Hindlimb muscle (tissue), 1 donor: ENCODE measurements at places on chromosomes 6 and 20.
A peak's percentile ranks its signal among the peaks of the same experiment; 100 is the strongest.

- DNase-seq, result no peak
Measured at GRCh38 chr6:169986171-169986847, 234.9 kb downstream of the ERMARD start.

GRCh38 chr6:169577974-169578373 lies 123.9 kb downstream of the WDR27 start:
- no peak for DNase-seq

DNA sequence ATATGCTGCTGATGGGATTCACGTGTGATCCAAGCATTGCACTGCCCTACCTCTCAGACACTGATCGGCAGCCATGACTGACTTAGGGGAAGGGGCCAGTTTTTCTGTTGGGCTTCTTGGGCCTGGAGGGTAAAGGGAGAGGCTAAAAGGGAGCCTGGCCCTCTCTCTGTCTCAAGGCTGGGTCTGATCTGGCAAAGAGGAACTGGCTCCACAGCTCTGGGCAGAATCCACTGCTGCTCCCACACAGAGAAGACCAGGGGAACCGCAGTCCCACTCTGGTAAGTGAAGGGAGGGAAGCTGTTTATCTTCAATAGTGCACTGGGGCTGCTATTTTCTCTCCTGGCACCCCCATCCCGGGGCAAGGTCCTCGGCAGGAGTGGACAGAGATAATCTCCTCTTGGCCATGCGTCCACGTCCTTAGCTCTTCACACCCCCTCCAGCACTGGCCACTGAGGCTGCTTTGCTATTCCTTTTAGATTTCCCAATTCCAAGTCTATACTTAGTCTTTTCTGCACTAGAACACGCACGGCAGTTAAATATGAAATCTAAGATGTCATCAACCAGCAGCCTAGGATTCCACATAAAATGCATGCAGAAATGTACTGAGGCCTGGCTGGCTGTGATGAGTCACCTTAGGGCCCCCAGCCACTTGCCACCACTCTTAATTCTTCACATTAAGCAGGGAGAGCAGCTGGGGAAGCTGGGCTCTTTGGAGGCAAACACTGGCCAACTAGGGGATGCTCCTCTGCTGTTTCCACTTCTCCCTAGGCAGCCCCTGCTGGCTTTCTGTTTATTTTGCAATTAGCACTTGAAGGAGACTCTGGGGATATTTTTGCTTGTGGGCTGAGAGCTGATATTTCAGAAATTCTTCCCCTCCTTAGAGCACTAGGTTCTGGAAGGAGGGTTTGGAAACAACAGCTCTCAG lies 87.8 kb upstream of the ARMC2 start:
- peak; percentile 19 for DNase-seq

GRCh38 chr6:31734821-31735406 lies 1.4 kb downstream of the CLIC1 start:
- no peak for DNase-seq

GRCh38 chr20:63060057-63060991 lies 53.6 kb upstream of the BHLHE23 start:
- no peak for DNase-seq

- no peak for DNase-seq
Measured at GRCh38 chr20:13022401-13023155, 13.8 kb downstream of the SPTLC3 start.

DNA sequence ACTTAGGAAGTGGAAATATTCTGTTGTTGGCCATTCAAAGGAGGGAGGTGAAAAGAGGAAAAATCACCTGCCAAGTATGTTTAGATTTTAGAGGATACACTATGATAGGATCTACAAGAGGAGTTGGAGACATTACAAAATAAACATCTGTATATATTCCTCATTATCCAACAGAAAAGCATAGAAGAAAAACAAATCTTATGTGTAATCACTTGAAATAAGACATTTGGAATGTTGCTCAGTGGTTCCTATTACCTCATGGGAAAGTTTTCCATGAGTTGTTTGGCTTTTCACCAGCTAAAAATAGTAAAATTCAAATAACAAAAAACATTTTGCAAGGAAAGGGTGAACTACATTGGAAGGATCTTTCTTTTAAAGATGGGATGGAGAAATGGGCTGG lies 76.7 kb upstream of the CARMIL1 start:
- peak; percentile 51 for DNase-seq

- no peak for DNase-seq
Measured at GRCh38 chr20:12072954-12073264, 155.2 kb downstream of the BTBD3 start.

DNA sequence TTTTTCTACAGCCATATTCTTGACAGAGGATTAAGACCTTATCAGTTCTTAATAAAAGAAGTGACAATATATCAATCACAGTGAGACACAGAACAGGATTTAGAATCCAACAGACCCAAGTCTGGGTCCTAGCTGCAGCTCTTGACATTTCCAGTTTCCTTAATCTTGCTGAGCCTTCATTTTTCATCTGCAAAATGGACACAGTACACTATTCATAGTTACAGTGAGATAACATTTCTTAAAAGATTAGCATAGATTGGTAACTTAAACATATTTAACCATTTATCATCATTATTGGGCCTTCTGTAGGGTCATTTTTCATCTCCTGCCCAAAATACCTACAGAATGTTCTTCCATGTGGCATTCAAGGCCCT lies 45.6 kb downstream of the FKBP5 start:
- DNase-seq, result no peak

DNA sequence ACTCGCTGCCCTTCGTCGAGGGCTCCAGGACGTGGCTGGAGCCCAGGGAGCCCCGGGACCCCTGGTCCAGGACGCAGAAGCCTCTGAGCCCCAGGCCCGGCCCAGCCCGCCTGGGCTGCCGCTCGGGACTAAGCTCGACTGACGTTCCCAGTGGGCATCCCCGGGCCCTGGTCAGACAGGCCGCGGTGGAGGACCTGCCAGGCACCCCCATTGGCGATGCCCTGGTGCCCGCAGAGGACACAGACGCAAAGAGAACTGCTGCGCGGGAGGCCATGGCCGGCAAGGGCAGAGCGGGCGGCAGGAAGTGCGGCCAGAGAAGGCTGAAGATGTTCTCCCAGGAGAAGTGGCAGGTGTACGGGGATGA lies 28.9 kb downstream of the ZNF831 start:
- DNase-seq, result no peak

DNA sequence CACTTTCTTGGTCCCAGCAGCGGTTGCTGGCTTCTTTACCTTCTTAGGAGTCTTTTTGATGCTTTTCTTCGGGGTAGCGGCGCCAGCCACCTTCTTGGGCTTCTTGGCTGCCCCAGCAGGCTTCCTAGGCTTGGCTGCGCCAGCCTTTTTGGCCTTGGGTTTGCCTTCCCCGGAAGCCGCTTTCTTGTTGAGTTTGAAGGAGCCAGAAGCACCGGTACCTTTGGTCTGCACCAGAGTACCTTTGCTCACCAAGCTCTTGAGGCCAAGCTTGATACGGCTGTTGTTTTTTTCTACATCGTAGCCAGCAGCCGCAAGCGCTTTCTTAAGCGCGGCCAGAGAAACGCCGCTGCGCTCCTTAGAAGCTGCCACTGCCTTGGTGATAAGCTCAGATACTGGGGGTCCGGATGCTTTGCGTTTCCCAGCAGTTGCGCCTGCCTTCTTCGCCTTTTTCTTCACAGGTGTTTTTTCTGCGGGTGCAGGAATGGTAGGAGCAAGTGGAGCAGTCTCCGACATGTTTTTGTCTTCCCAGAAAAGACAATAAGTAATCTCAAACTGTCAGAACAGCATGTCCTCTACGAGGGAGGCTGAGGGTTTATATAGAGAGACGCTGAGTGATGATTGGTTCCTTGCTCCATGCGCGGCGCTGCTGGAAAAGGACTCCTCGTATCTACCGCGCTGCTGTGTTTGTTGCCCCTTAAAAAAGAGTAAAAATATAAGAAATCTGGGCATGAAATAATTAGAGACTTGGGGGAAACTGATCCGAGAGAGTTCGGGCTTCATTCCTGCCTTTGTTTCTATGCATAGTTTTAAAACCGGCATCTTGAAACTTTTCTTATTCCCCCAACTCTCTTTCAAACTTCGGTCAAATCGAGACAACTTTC lies 130.3 kb upstream of the BTN3A2 start:
- peak; percentile 92 for DNase-seq

GRCh38 chr6:25413207-25413905 lies 134.2 kb downstream of the CARMIL1 start:
- no peak for DNase-seq

DNA sequence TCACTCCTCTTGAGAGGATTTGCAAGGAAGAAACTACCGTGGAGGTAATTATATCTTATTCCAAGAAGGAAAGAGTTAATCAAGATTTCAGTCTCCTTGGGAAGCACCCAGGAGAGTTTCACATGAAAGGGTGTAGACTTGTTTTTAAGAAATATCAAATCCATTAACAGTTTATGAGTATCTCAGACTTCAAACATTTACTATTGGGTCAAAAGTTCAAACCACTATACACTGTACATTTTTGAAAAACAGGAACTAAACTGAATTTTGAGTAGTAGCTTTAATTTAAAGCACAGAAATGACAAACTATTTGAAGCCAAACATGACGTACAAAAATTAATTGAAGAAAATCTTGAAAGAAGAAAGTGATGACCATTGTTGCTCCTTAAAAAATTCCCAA lies 164.0 kb downstream of the FOXC1 start:
- DNase-seq, result no peak

- no peak for DNase-seq
Measured at GRCh38 chr6:16095180-16095579, 33.7 kb upstream of the MYLIP start.

DNA sequence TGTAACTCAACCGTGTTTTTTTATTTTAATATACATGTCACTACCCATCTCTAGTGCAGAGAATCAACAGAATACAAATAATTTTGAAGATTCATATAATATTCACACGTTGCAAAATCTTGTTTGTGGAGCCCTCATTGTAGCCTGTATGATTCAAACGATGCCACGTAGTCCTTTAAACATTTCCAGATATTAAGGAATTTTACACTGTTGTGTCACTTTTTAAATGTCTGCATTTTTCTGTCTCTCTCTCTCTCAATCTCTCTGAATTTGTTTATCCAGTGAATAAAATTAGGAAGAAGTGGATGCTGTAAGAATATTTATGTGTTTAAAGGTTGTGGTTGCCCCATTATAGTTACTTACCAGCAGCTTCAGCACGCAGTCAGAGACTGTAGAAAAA lies 262.0 kb downstream of the PAX1 start:
- no peak for DNase-seq

GRCh38 chr20:19253916-19254820 lies 41.7 kb downstream of the SLC24A3 start:
- no peak for DNase-seq

GRCh38 chr20:59837623-59838394 lies 95.6 kb downstream of the SYCP2 start:
- DNase-seq, result no peak

GRCh38 chr6:113847447-113847846 lies 9.7 kb upstream of the MARCKS start:
- DNase-seq, result no peak

- no peak for DNase-seq
Measured at GRCh38 chr20:31861135-31861384, 9.3 kb downstream of the DUSP15 start.

- DNase-seq, result peak; percentile 58
Measured at GRCh38 chr6:132797951-132798868, at the start of gene SLC18B1. Gene SLC18B1 (minus strand): TSS chr6:132798637. CDS start chr6:132798456, 181 bp downstream.

- no peak for DNase-seq
Measured at GRCh38 chr20:53258741-53259140, 286.6 kb downstream of the TSHZ2 start.

GRCh38 chr6:40350747-40351217 lies 236.4 kb downstream of the LRFN2 start:
- DNase-seq, result no peak

DNA sequence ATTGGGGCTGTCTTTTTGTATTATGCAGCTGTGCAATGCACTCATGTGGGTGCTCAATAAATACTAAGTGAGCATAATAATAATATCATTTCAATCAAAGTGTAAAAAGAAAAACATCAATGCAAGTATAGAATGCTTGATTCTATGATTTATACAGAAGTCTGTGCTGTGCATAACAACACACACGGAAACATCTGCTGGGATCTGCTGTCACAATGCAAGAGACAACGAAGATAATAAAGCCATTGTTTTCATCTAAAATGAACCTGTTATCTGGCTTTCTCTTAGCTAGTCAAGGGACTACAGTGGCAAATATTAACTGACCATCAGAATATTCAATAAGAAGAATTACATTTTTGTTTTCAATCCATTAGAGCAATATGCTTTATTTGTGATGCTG lies 1156.9 kb upstream of the MAP3K7 start:
- DNase-seq, result no peak

GRCh38 chr6:145948328-145948727 lies 15.8 kb downstream of the SHPRH start:
- DNase-seq, result no peak

DNA sequence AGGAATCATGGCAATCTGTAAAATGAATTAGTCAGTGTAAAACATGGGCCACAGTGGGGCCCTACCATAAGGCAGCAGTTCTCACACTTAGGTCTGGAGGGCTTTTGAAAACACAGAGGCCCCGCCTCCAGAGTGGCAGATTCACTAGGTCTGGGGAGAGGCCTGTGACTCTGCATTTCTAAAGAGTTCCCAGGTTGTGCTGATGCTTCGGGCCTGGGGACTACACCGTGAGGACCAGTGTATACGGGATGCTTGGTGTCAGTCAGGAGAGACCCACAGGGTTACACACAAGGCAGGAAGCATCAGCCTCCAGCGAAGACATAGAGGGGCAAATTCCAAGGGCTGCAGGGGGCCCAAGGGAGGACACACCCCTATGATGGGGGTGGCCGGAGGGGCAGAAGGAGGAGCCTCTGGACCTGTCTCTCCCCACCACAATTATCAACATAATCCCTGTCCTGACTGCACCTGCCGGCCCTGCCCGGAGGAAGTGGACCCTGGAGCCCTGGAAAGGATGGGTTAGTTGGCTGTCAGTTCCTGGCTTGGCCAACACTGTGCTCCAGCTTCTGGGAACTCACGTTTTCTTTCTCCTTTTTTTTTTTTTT lies 46.7 kb downstream of the FGD2 start:
- no peak for DNase-seq

GRCh38 chr6:153957394-153957793 lies 81.6 kb upstream of the OPRM1 start:
- no peak for DNase-seq

DNA sequence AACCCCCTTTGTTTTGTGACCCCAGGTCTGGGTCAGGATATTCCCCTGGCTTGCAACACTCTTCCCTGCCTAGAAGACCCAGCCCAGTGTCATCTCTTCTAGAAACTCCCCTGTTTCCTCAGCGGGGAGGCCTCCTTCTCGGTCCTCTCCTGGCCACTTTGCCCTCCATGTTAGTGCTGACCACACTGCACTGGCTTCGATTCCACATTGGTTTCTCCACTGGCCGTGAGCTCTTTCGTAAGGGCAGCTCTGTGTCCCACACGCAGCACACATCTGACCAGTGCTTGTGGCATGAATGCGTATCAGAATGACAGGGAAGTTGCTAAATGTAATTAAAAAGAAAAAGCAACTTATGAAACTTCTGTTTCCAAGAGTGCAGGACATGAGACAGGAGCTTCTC lies 49.4 kb upstream of the FNDC1 start:
- no peak for DNase-seq
